ENCODE measurements at places on chromosomes 6 and 20.

DNA sequence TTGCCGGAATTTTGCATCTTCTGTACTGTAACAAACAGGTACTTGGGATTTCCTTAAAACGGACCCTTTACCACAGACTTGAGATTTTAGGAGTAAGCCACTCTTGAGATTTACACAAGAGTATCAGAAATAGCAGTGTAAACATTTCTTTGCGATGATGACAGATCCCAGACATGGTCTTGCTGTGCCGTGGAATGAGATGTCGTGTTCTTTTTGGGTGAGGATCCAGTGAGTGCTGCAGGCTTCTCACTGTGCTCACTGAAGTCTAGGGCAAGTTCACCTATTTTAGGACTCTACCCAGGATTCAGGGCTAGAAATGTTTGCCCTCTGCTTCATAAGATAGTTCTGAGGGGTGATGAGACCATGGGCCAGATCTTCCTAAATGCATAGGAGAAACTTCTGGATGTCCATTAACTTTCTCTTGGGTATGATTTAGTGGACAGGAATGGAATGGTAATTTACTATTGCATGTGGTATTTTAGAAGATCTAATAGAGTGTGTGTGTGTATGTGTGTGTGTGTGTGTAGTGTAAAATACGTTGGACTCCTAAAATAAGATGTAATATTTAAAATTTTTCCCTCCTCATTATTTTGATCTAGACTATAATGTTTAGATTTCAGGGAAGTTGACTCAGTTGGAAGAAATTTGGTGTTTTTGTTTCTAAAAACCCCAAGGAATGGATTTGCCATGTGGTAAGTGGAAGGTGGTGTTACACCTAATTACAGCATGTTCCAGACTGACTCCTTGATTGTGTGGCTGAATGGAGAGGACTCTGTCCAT lies 8.5 kb downstream of the LRRC1 start:
- DNase-seq, result no peak

DNA sequence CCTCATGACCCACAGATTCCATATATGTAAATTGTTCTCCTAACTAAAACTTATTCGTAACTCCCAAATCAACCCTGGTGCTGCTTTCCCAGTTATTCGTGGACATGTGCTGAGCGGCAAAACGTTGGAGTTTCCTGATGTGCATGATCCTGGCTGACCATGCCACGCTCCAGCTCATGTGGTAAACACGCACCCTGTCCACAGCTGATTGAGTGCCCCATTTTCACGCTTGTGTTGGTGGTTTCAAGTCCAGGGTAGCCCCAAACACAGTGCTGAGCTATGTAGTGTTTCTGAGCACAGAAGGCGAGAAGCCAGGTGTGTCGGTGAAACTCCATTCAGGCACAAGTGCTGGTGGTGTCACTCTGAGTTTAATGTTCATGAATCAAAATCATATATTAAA lies 19.1 kb upstream of the FOXC1 start:
- no peak for DNase-seq

DNA sequence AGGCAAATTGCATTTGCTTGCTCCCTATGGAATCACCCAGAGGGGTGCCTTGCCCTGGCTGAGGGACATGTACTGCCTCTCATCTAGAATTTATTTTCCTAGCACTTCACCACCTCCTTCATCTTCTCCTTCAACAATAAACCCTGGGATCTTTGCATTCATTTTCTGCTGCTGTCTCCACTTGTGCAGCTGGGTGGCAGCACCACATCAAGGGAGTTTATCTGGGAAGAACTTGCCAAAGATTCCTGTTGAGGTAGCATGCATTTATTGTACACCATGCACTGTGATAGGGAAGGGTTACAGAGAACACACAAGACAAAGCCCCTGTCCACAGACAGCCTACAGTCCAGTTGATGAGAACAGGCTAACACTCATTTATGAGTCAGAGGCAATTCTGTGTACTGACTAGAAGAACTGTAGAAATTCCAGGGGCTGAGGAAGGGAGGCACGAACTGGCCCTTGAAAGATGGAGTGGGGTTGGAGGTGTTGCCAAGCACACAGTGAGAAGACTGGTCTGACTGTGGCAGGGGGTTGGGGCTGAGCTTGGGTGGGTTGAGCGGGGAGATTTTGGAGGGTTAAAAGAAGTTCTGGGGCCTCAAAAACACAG lies 17.5 kb downstream of the C20orf173 start:
- no peak for DNase-seq

DNA sequence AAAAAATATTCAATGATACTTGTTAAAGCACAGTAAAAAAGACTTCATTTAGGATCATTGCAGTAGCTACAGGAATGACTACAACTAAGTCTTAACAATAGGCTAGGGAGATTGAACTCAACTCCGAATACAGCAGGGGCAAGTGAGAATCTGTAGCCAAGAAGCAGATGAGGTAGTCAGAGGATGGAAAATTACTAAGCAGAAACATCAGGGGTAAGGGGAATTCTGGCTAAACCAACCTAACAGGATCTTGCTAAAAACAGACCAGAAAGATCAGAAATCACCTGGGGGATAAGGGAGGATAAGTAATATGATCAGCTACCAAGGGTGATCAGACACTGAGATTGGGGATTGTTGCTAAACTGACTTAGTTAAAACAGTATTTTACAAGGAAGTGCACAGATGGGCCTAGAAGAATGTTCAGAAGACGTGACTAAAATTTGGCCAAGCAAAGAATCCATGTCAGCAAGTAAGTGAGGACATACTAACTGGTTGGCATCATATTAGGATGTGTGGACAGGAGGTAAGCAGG lies 217.5 kb downstream of the TENT5A start:
- DNase-seq, result no peak

- DNase-seq, result no peak
Observed at GRCh38 chr6:26087284-26088115, at the start of gene HFE. Gene HFE (plus strand): TSS chr6:26087429. CDS start chr6:26087441, 12 bp downstream.

GRCh38 chr6:53437557-53438202 lies 88.9 kb upstream of the ELOVL5 start:
- DNase-seq, result no peak

GRCh38 chr20:62224113-62224855 lies 4.2 kb upstream of the HRH3 start:
- no peak for DNase-seq

DNA sequence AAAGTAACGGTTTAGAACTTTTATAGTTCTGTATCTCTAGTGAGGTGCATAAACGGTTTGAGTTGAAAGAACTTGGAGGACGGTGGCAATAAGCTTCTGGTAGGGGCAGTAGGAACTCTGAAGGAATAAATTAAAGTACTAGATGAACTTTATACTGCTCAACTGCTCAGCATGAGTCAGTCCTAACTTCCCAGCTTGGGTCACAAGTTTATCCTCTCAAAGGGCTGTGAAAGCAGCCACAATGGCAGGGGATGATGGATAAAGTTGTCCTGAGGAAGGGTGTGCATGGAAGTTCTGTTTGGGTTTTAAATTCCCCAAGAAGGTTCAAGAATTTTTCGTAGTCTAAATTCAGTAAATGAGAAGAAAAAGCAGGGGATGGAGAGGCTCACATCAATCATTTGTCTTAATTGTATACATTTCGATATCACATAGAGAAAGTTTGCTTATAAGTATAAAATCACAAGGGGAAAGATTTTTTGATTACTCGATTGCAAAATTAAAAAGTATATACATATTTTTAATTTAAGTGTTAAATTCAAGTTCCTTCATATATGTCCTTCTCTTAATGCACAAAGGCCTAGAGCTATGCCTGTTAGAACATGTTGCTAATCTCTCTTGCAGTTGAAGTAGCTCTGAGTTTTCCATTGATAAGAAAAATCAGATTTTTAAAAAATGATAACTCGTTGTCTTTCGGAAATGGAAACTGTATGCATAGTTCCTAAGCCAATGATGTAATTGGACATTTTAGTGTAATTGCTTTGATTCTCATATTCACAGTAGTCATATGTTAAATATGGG lies 55.3 kb upstream of the JAG1 start:
- DNase-seq, result no peak

- no peak for DNase-seq
Observed at GRCh38 chr6:130624046-130624445, 203.2 kb upstream of the SMLR1 start.

- no peak for DNase-seq
Observed at GRCh38 chr6:52420668-52421358, 671 bp downstream of the EFHC1 start.

GRCh38 chr20:24991897-24992486 lies 559 bp downstream of the APMAP start:
- DNase-seq, result no peak

GRCh38 chr20:23147964-23148730 lies 62.0 kb upstream of the CD93 start:
- DNase-seq, result peak; percentile 33

GRCh38 chr6:169074526-169074925 lies 179.1 kb downstream of the THBS2 start:
- DNase-seq, result no peak

DNA sequence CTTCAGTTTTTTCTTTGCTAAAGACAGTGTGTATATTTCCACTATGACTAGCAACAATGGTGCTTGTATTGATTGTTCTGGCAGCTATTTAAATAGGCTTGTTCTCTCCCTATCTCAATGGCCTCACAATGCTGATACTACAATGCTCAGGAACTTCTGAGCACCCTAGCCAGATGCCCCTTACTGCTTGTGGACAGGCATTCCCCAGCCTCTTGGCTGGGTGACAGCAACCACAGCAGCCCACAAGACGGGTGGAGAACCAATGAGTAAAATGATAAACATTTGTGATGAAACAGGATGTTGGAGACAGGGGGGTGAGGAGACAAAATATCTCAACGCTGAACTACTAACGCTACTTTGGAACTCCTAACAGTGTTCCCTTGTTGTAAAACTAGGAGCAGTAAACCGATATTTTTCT lies 42.3 kb downstream of the HIVEP2 start:
- DNase-seq, result peak; percentile 91

GRCh38 chr6:3884007-3884745 lies 35.0 kb downstream of the FAM50B start:
- DNase-seq, result peak; percentile 15

DNA sequence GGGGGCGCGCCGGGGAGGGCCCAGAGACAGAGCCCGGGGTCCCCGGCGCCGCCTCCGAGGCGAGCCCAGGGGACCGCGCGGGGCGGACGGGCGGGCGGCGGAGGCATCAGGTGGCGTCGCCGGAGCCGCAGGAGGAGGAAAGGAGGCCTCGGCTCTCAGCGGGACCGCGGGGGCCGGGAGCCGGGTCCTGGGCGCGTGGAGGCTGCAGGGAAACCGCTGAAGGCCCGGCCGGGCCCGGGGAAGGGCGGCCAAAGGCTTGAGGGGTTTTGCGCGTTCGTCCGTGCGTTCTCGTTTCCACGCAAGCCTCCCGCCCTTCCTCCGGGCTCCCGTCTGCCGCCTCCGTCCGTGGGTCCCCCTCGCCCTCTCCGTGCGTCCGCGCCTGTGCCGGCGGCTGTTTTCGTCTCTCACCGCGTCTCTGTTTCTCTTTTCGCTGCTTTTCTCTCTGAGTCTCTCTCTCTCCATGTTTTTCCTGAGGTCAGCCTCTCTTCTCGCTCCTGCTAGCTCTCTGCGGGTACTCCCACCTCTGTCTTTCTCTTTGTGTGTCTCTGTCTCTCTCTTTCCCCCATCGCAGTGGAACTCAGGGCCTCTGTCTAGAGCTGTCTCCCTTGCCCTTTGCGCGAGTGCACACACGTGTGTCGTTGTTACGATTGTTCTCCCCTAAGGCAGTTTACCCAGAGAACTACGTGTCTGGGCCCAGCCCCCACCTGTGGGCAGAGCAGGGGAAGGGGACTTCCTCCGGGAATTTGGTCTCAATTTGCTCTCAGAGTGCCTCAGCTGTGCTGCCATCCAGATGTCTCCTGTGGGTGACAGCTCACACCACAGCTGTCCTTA lies 2.1 kb downstream of the IRF4 start:
- no peak for DNase-seq

DNA sequence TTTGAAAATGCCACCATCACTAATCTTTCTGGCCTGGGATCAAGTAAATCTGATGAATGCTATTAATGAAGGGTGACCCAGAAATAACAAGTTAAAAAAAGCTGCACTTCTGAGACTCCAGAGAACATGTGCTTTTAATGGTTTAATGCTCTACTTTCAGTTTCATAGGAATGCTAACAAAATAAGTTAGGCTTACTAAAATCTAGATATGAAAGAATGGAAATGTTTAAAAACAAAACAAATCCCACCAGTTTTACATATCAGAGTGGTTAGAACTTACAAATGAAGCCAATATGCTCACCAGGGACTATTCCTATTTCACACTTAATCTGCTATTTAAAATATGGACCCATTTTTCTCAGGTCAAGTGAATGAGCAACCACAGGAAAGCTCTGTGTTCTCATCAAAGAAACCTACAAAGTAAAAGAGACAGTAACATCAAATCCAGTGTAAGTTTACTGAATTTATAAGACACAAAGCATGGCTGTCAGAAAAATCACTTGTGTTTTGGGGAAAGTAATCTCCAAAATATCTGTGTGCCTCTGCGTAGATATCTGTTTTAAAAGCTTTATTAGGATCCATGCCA lies 40.3 kb downstream of the FYN start:
- no peak for DNase-seq

DNA sequence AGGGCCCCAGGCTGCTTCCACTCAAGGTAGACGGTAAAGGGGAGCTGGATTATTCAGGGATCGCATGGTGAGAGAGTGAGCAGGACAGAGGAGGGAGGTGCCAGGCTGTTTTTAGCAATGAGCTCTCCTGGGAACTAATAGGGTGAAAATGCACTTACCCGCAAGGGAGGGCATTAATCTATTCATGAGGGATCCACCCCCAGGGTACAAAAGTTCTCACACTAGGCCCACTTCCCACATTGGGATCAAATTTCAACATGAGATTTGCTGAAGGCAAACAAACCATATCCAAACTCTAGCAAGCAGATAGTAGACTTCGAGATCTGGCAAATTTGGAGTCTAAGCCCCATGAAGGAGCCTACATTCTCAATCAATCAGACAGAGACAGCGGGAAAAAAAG lies 408.6 kb downstream of the RNF144B start:
- no peak for DNase-seq

DNA sequence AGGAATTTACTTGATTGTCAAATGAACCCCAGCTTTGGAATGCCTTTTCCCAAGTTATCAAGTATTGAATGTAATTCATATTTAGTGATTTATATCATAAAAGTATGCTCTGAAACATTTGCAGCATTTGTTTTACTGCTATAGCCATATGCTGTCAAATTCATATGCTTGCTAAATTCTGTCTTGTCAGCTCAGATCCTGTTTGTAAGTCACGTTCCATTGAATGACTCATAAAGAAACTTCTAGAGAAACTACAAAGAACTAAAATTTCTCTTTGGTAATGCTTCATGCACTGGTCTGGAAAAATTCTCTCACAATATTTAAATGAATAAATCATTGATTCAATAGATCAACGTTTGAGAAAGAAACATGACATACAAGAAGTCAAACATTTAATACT lies 445.9 kb downstream of the PHF3 start:
- no peak for DNase-seq

Measured in HS-27A (cell line).